Thymus (tissue), 14 donors: ENCODE measurements at places on chromosomes 6 and 20. TPM values are rescaled to one million over a fixed set of nuclear protein-coding genes. Genes with fewer than 3 reads are reported as not detected.
A peak's percentile ranks its signal among the peaks of the same experiment; 100 is the strongest.

GRCh38 chr6:5172041-5172653 is 87.0 kb downstream of the PPP1R3G start:
- DNase-seq, result no peak

GRCh38 chr20:63657937-63658748 is at the start of gene RTEL1:
TSS of gene RTEL1 (plus strand) at chr20:63658312. CDS start at chr20:63659403, 1,091 bp downstream.
- DNase-seq, result peak; percentile 96

DNA sequence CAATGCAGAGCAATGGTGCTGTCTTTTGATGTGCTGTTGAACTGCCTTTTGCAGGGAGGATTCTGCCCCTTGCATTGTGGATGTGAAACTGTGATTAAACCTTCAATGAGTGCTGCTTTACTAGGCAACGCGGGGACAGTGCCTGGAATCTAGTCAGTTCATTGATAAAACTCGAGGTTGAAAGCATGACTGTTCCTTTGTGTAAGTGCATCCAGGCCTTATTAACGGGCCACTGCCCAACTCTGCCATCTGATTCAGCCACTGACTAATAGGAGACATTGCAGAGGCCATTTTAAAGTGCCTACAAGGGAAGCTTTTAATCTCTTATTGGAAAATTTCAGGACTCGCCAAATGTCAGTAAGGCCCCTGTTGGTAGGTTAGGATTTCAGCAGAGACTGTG is 49.3 kb downstream of the SLC35F1 start:
- DNase-seq, result no peak

- peak; percentile 27 for DNase-seq
Observed at GRCh38 chr6:110528101-110528929, 51.9 kb upstream of the SLC22A16 start.

DNA sequence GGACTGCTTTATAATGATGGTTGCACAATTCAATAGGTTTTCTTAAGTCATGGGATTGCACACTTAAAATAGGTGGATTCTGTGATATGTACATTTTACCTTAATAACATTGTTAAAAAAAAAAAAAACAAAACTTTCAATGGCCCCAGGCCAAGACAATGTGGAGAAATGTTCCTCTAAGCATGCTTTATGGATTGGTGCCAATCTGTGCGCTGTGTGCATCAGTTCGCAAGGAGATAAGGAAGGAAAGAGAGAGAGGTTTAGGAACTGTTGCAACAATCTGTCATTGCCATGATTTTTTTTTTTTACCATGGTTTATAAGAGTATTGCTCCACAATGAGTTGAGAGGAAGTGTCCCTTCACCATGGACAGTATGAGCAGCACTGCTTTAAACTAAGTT is 399.6 kb downstream of the PTPRT start:
- DNase-seq, result no peak

DNA sequence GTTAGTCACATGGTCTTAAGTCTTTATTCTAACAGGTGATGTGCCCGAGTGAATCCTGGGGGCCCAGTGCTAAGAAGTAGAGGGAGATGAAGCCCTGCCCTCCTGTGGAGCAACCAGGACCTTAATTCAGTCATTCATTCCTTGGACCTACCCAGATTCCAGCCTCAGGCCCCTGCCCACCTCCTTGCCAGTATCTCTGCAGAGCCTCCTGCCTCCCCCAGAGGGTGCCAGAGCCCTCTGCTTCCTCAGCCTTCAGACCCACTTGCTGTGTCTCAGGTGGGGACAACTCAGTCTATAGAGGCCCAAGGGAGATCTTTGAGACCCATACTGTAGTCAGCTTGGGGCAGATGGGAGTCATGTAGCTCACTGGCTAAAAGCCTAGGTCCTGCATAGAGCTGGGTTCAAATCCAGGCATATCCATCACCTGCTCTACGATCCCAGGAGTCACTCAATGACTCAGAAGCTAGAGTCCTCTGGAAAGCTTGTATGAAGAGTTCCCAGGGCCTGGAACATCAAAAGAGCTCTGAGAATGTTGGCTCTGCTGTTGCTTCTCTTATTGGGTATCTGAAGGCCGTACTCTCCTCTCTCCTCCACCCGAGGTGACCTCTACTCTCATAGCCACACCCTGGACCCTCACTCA is 3.9 kb upstream of the SIGLEC1 start:
- peak; percentile 50 for DNase-seq

DNA sequence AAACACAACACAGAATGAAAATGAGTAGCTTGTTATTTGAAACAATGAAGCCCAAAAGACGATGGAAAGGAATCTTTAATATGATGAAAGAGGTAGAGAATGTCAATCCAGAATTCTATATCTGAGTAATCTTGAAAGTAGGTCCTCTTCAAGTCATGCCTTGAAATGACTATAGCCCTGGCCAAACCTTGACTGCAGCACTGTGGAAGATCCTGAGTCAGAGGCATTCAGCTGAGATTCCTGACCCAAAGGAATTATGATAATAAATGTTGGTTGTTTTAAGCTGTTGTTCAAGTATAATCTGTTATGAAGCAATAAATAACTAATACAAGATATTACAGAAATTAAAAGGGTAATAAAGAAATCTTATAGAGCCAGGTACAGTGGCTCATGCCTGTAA is 64.8 kb downstream of the IBTK start:
- no peak for DNase-seq

DNA sequence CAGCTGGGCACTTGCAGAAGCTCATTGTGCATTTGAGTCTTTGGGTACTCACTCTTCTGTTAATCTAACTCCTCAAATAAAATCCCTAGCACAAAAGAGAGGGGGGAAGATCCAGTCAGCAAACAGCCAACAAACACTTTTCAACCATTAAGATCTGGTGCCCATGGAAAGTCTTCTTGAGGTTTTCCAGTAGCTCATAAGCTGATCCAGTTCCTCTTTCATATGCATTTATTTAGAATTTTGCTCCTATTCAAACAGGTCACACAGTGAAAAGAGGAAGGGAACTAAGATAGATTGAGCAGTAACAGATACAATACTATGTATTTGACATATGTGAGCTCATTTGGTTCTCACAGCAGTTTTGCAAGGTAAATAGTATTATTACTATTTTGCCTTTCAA is 38.6 kb downstream of the HLA-DPB1 start:
- no peak for DNase-seq

DNA sequence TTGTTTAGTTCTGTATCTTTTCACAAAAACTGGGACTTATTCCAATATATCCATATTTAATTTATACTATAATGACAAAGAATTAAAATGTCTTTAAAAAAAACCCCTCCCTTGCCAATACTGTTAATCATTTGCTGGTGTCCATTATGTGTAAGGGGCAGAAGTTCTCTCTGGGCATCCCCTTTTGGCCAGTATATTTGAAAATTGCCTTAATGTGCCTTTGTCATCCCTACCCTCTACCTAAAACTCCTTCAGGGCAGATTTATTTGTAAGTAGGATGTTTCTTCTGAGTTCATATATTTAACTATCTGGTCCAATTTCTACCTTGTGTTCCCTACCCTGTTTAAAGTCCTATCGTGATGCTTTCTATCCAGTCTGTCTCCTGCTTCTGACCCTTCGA is 62.9 kb downstream of the ARHGAP18 start:
- DNase-seq, result no peak

DNA sequence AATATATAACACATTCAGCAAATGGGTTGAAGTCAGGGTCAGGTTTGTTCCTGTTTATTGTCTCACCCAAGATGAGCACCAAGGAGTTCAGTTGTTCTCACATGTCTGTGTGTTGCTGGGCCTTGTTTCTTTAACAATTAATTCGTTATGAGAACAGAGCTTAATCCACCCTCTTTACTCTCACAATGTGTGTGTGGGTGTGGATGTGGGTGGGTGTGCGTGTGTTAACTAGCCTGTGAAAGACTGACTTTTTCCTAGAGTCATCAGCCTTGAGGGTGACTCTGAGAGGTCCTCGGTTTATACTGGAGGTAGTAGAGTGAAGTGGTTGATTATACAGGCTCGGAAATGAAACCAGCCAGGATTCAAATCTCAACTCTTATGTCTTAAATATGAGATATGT is 672.1 kb downstream of the MAFB start:
- DNase-seq, result no peak

DNA sequence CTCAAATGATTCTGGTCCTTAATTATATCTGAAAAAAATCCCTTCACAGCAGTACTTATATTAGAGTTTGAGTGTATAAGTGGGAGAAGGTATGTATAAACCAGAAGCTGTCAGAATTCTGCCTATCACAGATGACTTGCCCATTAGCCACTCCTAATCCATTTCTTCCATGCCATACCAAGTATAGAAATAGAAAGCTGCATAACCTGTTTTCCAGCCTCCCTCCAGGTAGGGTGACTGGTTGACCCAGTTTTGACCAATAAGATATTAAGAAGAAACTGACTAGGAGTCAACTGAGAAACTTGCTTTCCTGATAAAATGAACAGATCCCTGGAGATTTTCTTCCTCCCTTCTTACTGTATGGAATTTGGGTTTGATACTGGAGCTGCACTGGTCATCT is 112.2 kb upstream of the GRIK2 start:
- DNase-seq, result no peak

PSMB1 gene
- 232 TPM for total RNA-seq

MRPL18 gene
- 62.8 TPM for total RNA-seq

ID4 gene
- 1.5 TPM for total RNA-seq
